CD4-positive, alpha-beta T cell treated with Interleukin-4 for 4 hours (primary cell): ENCODE measurements at places on chromosomes 12 and 14.

- DNase-seq, result peak; percentile 10
Observed at GRCh38 chr12:92259291-92259690, 113.6 kb upstream of the BTG1 start.

GRCh38 chr12:116381240-116381743, 103.8 kb upstream of the MED13L start:
- DNase-seq, result no peak

- DNase-seq, result no peak
Observed at GRCh38 chr12:10716277-10716676, 6.8 kb downstream of the YBX3 start.

DNA sequence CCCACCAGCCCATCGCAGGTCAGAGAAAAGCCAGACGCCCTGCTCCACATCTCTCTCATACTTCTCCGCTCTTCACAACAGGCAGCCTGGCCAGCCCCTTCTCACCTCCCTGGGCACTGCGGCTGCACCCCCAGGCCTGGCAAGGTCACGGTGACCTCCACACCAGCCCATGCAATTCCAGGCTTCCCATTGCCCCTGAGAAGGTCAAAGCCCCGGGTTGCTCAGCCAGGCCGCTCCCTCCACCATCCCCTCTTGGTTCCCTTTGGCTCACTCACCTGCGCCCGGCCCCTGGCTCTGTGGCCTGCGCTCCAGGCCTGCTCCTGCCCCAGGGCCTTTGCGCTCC, 55.4 kb downstream of the GALNT9 start:
- no peak for DNase-seq

- peak; percentile 56 for DNase-seq
Observed at GRCh38 chr12:51814311-51815088, 34.0 kb downstream of the FIGNL2 start.

- DNase-seq, result no peak
Observed at GRCh38 chr12:19483727-19484126, 44.4 kb downstream of the AEBP2 start.

GRCh38 chr12:79858518-79858917, 76.4 kb downstream of the PPP1R12A start:
- no peak for DNase-seq

GRCh38 chr12:111074559-111074958, 154.2 kb upstream of the MYL2 start:
- no peak for DNase-seq

DNA sequence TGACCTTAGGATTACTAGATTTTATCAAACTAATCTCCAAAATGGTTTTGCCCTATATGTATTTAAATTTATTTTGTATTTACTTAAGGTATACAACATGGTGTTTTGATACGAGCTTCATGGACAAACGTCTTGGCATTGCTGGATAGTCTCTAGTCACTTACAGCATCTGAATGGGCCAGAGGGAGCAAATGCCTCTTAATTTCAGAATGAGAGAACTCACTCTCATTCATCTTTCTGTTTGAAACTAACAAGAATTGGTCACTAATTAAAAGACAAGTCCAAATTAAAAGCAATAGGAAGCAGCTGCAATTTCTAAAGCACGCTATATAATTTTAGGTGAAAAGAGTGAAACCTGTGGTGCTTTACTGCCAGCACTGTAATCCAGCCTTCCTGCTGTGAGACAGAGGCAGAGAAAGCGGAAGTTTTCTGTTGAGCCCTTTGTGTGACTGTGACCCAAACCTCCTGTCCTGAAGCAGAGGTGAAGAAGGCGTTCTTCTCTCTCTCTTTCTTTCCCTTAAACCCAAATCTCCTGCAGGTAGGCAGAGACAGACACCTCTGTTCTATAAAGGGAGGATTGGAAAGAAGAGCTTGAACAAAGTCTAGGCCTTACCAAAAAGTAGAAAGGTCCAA, 184.6 kb upstream of the NAV3 start:
- DNase-seq, result no peak

DNA sequence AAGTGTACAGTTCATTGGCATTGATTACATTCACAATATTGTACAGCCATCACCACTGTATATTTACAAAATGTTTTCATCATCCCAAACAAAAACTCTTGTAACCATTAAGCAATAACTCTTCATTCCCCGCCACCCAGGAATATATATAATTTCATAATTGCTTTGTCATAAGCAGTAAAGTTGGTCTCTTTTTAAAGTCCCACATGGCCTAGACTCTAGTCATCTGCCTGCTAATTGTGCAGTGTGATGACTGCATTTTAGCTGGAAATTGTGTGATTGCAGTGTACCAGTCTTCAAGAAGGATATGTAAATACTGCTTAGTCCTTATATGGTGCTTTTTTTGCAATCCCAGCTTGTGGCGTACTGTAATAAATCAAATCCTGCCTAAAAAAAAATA, 75.1 kb upstream of the ATP2A2 start:
- DNase-seq, result no peak

DNA sequence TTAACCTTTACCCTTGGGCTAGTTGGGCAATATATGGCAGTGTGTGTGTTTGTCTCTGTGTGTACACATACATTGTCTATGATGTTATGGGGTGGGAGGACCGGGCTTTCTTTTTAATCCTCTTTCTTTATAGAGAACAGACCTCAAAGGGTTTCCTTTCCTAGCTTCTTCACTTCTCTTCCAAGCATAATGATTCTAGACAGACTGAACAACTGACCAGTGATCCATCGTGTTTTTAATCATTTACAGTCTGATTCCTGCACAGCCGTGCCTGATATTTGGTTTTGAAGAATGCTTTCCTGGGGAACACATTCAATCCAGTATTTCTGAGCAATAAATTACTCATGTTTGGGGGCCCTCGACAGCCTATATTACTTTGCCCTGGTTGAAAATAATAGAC, 481.1 kb upstream of the DCN start:
- no peak for DNase-seq

DNA sequence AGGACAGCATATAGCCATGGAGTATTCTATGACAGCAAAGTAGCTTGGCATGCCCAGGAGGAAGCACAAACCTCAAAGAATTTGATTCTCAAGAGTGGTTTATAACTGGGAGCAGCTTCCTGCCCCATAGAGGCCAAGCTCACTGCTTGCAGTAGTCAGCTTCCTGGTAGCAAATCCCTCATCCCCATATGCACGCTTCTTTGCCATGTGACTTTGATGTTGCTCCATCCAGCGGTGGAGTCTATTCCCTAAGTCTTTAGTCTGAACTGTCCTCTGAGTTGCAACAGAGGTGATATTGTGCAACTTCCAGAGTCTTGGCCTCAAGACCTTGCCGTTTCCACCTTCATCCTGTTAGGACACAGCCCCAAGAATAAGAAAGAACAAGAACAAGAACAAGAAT, 996.8 kb upstream of the TMEM132C start:
- no peak for DNase-seq

GRCh38 chr12:124327362-124328043, 32.6 kb downstream of the RFLNA start:
- no peak for DNase-seq

- no peak for DNase-seq
Observed at GRCh38 chr12:5247144-5247543, 184.8 kb upstream of the NTF3 start.

DNA sequence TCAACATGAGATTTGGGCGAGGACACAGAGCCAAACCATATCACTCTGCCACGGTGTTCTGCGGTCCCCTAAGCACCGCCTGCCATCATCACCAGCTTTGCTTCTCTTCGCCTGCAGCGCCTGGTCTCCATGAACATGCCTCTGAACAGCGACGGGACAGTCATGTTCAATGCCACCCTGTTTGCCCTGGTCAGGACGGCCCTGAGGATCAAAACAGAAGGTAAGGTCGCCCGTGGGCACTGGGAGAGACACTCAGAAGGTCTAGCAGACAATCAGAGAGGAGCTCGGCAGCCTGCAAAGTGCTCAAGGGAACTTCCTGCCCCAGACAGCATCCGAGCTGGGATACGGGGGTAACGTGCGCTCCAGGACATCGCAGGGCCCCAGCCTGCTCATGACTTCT, 126.0 kb upstream of the FKBP4 start:
- no peak for DNase-seq

DNA sequence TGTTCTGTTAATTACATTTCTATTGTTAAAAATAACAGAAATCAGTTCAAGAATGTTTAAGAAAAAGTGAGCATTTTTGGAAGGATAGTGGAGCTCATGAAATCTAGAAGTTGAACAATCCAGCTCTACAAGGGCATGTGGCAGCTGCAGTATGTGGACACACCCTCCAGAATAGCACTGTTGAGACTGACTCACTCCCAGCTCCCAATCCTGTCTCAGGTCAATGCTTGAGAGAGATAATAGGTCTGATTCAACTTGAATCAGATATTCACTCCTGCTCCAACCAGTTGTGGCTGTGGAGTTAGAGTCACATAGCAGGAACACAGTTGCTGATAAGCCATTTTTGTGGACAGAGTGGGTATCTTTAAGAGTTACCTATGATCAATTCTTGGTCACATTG, 113.0 kb upstream of the NTF3 start:
- no peak for DNase-seq

- no peak for DNase-seq
Observed at GRCh38 chr12:19390051-19390598, 49.2 kb upstream of the AEBP2 start.

- no peak for DNase-seq
Observed at GRCh38 chr14:84068288-84068687, 1461.7 kb upstream of the FLRT2 start.

DNA sequence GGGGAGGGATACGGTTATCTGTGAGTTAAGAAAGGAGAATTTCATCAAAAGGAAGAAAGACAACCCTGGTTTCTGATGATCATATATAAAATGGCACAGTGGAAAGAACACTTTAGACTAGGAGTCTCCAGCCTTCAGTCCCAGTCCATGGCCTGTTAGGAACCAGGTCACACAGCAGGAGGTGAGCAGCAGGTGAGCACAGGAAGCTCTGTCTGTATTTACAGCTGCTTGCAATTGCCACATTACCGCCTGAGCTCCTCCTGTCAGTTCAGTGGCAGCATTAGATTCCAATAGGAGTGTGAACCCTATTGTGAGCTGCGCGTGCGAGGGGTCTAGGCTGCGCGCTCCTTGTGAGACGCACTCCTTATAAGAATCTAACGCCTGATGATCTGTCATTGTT, 137.9 kb downstream of the BTG1 start:
- DNase-seq, result no peak

- no peak for DNase-seq
Observed at GRCh38 chr14:24291446-24292117, 8.0 kb downstream of the DHRS1 start.

DNA sequence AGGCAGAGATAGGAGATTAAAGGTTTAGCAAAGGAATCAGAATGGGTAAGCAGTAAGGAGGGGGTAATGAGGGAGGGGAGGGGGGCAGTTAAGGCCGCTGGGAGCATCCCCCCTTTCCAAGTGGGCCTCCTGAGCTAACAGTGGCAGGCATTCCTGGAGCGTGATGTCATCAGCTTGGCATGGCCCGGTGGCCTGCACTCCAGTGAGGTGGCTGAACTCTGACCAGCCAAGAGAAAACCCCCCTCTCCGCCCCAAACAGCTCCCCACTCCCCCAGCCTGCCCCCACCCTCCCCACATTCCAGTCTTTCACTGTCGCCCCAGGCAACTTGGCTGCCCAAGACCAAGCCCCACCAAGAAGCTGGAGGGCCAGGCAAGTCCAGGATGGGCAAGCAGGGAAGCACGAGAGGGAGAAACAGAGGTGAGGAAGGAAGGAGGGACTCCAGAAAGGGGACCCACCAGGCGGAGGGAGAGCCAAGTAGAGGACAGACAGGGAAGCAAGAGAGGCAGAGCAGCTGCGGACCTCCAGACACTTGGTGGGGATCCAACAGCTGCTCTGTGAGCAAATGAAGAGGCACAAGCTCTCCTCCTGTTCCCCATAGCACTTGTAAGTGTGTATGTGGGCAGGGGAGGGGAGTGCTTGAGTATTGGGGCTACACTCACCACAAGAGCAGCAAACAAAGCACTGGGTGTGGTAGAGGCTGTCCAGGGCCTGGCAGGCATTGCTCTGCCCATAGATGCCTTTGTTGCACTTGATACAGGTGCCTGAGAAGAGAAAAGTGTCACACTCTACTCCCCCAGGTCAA, 4.5 kb downstream of the AJUBA start:
- no peak for DNase-seq

GRCh38 chr14:92254786-92255185, 68.2 kb upstream of the SLC24A4 start:
- no peak for DNase-seq

GRCh38 chr12:32669584-32669983, 9.5 kb upstream of the DNM1L start:
- no peak for DNase-seq

- no peak for DNase-seq
Observed at GRCh38 chr14:100967178-100967577, 63.7 kb upstream of the RTL1 start.
